GM03348 (cell line): ENCODE measurements at places on chromosomes 7 and 10.

GRCh38 chr7:37833107-37833817, 15.1 kb upstream of the NME8 start:
- DNase-seq, result peak; percentile 61

- DNase-seq, result no peak
Measured at GRCh38 chr10:6309816-6310215, 107.1 kb downstream of the PFKFB3 start.

- no peak for DNase-seq
Measured at GRCh38 chr7:2166625-2167280, 66.0 kb downstream of the MAD1L1 start.

DNA sequence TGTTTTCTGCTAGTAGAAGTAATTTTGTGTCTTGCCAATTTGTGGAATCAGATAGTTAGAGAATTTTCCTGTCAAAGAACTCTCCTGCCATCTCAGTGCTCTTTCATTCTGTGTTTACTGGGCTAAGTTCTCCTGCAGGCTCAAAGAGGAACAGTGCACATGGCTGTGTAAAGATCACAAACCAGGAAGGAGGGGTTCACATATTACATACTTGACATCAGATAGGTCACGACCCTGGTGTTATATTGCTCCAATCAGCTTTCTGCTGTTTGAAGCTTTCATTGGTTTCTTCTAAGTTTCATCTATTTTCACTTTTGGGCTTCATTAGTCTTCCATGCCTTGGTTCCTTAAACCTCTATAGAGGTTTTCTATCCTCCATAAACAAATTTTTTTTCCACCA, 13.5 kb upstream of the ELMO1 start:
- DNase-seq, result no peak

DNA sequence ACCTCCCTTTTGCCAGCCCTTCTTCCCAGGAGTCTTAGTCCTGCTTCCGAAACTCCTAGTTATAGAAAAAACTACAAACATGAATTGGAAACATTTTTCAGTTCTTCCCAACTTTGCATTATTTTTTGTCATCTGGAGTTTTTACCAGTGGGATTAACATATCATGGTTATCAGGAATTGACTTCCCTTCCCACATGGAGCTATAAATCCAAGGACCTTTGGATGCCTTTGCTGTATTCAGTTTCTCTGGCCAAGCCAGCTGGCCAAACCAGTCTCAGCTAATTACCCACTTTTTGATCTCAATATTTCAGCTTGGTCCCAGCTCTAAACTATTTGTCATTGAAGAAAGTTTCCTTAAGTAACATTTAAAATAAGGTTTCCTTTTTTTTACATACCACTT, 570.6 kb downstream of the SORCS1 start:
- DNase-seq, result no peak

- DNase-seq, result peak; percentile 13
Measured at GRCh38 chr7:23662124-23662983, 17.6 kb upstream of the FAM221A start.

GRCh38 chr10:111093741-111094380, 17.0 kb downstream of the ADRA2A start:
- DNase-seq, result peak; percentile 77

GRCh38 chr7:75931680-75932079, 16.7 kb downstream of the POR start:
- DNase-seq, result no peak

DNA sequence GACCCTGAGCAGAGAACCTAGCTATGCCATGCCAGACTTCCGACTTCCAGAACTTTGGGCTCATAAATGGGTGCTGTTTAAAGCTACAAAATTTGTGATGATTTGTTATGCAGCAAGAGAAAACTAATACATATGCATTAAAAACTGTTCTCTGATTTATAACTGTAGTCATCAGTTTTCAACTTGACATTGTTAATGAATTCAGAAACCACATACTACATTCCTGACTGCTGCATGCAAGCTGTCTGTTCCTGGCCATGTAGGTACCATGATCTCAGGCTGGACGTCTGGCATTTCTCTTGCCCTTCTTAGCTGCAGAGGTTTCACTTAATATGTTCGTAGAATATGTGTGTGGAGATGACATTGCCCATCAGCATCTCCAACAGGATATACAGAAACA, 28.4 kb downstream of the MKX start:
- DNase-seq, result no peak

DNA sequence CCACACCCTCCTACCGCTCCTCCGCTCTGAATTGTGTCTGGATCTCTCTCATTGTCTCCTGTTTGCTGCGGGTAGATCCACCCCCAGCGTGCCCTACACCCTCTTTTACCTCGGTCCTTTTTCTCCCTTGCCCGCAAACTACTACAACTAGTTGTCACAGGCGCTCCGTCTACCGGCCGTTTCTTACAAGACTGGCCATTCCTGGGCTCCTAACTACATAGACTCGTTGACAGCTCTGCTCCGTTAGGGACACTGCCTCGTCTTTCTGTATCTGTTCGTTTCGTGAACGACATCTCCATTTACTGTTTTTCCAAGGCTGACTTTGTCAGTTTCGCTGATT, 786 bp downstream of the TAF3 start:
- peak; percentile 66 for DNase-seq

- DNase-seq, result no peak
Measured at GRCh38 chr7:66921918-66922486, 977 bp downstream of the TMEM248 start.

DNA sequence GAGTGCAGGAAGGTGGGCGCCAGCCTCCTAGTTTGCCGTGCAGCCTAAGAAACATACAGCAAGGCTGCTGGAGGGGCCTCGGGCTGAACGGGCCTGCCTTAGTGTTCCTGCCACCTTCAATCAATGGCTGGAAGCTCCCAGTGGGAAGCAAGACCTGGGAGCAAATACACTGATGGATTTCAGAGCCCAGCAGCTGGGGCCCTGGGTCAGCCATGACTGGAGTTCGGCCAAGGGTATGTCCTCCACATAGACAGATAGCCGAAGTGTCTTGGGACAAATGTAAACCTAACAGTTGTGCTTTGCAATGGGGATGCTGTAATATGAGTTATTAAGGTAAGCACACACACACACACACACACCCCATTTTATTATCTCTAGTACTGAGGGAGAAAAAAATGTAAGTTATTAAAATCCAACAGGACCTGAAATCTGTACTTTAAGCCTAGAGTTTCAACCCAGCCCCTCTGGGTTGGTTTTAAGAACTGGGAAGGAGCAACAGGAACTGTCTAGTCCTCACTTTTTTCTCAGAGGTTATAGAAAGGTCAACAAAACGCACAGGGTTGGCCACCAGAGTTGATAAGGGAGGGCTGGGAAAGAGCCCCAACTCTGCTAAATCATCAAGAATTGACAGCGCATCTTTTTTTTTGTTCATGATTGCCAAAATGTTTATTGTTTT, 50.0 kb upstream of the CELF2 start:
- no peak for DNase-seq

GRCh38 chr7:53326634-53327033, 291.2 kb downstream of the POM121L12 start:
- DNase-seq, result no peak

- DNase-seq, result peak; percentile 76
Measured at GRCh38 chr7:130733931-130734814, at the start of gene KLF14. TSS of gene KLF14 (minus strand) at chr7:130734207. CDS start at chr7:130734033, 174 bp downstream.

DNA sequence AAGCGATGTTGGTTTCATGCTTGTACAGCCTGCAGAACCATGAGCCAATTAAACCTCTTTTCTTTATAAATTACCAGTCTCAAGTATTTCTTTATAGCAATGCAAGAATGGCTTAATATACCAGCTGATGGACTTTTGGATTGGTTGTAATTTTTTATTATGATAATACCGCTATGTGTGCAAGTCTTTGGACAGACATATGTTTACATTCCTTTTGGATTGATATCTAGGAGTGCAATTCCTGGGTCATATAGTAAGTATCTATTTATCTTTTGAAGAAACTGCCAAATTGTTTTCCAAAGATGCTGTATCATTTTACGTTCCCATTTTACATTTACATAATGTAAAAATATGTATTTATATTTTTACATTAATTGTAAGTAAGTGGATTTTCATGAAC, 81.2 kb upstream of the PIP4K2A start:
- no peak for DNase-seq

- no peak for DNase-seq
Measured at GRCh38 chr10:30047430-30047829, 12.0 kb downstream of the JCAD start.

- DNase-seq, result no peak
Measured at GRCh38 chr7:1689311-1689710, 19.2 kb downstream of the ELFN1 start.

GRCh38 chr7:28083164-28083997, 97.2 kb downstream of the JAZF1 start:
- peak; percentile 67 for DNase-seq

DNA sequence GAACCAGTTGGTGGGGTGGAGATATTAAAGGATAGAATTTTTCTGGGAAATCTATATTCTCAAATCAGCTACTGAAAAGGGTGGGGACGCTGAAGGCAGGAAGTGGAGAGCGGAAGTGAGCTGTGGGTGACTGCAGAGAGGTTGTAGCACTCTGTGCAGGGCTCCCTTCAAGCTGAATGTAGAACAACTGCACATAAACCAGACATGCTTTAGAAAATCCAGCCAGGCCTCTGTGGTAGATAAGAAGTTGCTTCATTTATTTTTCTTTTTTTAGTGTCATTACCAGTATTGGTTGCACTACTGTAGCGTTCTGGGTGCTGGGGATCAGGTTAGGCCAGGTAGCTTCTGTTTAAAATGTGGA, 127.8 kb downstream of the CELF2 start:
- no peak for DNase-seq

DNA sequence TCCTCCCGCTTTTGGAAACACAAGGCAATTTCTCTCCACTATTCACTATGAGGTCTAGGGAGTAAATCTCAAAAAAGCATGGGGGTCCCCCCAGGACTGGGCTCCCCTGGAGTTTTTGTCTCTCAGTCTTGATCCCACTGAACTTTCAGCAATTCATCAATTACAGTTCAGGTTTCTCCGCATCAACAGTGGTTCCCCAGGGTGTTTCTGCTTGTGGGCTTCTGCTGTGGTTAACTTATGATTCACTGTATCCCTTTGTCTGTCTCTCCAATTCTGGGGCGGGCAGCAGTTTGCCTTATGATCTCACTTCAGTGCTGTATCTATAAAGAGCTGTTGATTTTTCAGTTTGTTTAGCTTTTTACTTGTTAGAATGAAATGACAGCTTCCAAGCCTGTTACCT, 142.6 kb upstream of the CDC14C start:
- peak; percentile 4 for DNase-seq

GRCh38 chr7:107228291-107228690, 59.5 kb downstream of the HBP1 start:
- DNase-seq, result no peak

DNA sequence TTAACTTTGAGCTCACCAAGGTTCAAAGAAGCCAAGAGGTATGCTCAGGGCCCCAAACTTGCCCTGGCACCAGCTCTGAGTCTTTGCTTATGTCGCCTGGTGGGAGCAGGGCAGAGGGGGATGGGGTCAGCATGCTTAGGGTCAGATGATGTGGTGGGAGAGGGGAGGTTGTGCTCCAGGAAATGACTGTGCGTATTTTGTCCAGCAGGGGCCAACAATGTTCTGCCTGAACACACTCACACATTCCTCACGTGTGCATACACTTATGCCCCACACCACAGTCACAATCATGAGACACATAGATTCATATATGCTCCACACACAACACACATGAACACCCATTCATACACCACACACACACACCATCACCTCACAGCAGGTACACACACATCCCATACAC, 4.4 kb upstream of the RAMP3 start:
- no peak for DNase-seq

DNA sequence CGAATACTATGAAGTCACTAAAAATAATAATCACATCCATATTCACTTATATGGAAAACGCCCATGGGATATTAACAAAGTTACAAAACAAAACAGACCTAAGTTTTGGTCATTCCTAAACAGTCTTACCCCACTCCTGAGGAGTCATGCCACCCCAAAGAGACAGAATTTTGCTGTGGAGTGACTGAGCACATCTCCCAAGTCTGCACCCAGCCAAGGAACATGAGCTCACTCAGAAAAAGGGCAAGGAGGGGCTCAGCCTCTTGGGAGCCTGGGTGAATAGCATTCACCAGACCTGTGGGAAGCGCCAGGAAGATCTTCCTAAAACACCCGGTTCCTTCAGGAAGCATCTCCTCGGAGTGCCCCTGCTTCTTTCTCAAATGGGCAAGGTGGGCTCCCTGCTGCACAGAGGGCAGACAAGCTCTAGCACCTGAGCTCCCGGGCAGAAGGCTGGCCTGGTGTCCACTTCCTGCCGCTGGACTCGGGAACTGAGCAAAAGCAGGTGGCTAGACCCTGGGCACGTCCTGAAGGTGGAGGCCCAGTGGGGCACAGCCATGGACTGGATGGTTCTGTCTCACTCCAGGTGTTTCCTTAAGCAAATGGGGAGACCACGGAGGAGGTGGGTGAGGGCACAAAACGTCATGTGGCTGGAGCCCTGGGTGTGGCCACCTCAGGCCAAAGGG, 31.0 kb downstream of the TNS3 start:
- DNase-seq, result no peak

DNA sequence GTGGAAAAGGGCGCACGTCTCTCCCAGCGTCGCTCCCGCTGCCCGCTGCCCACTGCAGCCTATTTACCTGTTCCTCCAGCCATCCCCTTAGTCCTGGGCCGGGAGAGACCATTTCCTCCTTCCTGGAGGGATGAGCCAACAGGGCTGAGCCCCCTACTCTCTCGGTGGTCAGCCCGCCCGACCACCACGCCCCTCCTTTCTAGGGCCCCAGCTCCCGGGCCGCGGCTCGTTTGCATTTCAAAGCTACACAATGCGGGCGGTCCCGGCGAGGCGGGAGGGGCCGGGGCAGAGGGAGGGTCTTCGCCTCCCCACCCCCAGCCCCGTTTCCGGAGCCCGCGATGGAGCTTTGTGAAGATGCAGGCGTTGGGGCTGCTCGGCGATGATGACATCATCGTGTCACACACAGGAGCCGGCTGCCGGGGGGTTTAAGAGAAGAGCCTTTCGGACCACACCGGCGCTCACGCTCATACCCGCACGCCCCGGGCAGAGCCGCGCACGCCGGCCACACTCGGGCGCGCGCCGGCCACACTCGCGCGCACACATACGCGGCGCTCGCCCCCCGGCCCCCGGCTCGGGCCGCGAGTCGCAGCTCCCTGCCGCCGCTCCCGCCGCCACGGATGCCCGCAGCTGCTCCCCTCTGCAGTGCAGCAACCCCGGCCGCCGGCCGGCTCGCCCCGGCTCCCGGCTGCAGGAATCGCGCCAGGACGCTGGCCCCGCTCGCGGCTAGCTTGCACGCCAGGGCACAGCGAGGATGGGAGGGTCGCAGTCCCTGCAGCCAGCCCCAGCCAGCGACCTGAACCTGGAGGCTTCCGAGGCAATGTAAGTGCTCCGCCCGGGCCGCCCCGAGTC, 107.7 kb upstream of the BTBD16 start:
- DNase-seq, result peak; percentile 67

DNA sequence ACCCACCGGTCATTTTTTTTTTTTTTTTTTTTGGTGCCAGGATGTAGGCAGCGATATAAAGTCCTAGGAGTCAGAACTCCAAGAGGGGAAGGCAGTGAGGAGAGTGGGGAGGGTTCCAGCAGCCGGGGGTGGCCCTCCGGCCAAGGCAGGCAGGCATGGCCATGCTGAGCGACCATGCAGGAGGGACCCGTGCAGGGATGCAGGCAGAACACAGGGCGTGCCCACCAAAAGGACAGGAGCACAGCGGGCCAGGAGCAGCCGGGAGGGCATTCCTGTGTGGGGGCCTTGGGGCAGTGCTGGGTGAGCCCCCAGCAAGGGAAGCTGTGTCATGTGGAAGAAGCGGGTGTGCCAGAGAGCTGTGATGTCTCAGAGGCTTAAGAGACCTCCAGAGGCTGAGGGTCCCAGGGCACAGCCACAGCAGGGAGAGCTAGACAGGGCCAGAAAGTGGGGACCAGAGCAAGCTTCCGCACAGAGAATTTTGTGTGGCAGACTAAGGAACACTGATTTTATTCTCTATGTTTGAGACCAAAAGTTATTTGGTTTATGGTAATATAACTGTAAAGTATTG, 5.7 kb downstream of the ZFAND2A start:
- no peak for DNase-seq
